ENCODE measurements at places on chromosomes 4 and X.

- DNase-seq, result no peak
Observed at GRCh38 chr4:142697320-142697719, 148.8 kb downstream of the INPP4B start.

GRCh38 chr4:41217374-41217773, 3.0 kb upstream of the APBB2 start:
- DNase-seq, result no peak

DNA sequence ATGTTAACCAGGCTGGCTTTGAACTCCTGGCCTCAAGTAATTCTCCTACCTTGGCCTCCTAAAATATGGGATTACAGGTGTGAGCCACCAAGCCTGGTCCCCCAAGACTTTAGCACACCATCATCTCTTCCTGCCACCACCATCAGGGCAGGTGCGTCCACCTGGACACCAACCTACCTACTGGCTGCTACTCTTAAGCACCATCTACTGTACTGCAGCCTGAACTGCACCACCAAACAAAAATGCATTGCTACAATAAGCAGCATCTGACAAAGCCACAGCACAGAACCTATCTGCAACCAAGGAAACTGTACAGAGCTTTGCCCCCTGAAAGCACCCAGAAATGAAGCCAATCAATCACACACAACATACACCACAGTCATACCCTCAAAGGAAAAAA, 139.7 kb downstream of the EFHC2 start:
- DNase-seq, result no peak

- no peak for DNase-seq
Observed at GRCh38 chr4:54017308-54017707, 47.1 kb downstream of the CHIC2 start.

DNA sequence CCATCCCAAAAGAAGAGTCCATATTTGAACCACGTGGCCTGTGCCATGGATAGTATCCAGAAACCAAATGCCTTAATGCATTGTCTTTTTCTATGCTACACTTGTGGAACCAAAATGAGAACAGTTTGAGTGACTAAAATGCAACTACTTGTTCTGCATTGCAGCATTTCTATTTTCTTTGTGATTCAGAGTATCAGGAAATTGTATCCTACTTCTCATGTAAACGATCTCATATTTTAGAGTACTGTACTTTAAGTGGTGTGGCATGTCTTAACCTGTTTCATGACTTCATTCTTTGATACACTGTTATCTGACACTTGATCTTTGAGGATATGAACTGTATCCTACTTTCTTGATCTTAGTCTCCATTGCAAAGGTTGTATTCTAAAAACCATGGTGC, 167.2 kb upstream of the WDR1 start:
- DNase-seq, result no peak

DNA sequence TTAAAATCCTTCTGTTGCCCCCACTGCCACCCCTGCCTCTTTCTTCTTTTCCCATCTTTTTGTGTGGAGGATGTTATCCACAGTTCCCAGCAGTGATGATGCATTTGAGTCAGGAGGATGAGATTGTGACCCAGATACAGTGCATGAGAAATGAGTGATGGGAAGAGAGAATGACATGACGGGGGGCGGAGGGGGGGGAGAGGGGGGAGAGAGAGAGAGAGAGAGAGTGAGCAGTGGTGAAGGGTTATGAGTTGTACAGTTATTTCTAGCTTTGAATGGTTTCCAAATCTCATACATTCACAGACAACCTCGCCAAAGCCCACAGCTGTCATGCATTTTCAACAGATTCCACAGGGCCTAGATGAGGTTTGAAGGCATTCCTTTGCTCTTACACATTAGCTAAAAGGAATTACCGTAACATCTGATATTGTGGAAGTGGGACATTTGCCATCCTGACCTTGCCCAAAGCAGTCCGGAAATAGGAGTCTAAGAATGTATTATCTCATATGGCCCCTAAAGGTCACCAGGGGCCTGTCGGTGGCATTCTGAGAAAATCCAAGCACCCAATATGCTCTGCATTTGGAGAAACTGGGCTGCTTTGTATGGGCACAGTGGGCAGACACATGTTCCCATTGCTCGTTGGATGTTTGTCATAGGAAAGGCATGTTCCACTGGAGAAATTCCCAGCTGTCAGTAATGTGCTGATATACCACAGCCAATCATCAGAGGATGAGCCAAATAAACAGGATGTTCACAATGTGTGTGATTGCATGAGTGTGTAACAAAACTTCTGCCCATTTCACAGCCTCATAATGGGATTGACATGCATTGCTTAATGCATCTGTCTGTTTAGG, 435.8 kb downstream of the SPRY1 start:
- DNase-seq, result no peak

GRCh38 chr4:95155759-95156451, 392.9 kb downstream of the UNC5C start:
- DNase-seq, result no peak

DNA sequence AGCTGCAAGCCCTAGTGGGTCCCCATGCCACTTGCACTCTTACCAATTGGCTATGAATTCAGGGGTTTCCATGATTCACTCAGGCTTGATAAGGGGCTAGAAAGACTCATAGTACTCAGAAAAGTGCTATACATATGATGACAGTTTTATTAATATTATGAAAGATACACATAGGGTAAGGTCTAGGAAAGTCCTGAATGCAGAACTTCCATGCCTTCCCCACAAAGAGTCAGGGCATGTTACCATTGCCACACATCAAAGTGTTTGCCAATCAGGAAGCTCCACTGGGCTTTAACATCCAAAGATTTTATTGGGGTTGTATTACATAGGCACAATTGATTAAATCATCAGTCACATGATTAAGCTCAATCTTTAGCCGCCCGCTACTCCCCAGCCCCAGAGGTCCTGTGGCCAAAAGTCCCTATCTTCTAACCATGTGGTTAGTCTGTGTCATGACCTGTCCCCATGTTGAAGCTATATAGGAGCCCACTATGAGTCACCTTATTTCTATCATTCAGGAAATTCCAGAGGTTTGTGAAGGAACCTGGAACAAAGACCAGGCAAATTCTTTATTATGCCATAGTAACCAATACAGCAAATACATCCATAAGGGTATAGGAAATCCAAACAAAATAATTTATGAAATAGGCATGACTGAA, 635.6 kb downstream of the STPG2 start:
- DNase-seq, result no peak

GRCh38 chrX:84729809-84730208, 227.6 kb upstream of the HDX start:
- DNase-seq, result no peak

- no peak for DNase-seq
Observed at GRCh38 chrX:123172869-123173268, 11.2 kb upstream of the GRIA3 start.

- no peak for DNase-seq
Observed at GRCh38 chr4:102647117-102647516, 113.7 kb downstream of the MANBA start.

GRCh38 chrX:133640161-133641015, 225.1 kb upstream of the GPC4 start:
- no peak for DNase-seq

DNA sequence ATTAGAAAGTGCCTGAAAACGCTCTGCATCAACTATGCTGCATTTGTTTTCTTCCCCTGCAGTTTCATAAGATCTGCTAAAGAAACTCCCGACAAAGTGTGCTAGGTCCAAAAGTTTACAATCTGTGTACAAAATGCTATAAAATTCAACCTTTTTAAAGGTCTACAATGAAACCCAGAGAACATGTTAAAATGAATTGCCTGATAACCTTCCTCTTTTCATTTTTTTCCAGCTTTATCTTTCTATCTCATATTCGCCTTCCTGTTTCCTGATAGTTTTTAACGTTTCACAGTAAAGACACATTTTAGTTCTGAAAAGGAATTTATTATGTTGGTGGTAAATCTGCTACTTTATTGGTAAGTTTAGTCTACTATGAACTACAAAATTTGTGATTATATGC, 9.5 kb upstream of the HPGDS start:
- no peak for DNase-seq

GRCh38 chr4:90425893-90426292, 298.7 kb downstream of the CCSER1 start:
- DNase-seq, result no peak

- DNase-seq, result no peak
Observed at GRCh38 chrX:21493226-21493830, 119.1 kb downstream of the CNKSR2 start.

GRCh38 chrX:47498411-47498810, 15.4 kb upstream of the ZNF41 start:
- DNase-seq, result no peak

DNA sequence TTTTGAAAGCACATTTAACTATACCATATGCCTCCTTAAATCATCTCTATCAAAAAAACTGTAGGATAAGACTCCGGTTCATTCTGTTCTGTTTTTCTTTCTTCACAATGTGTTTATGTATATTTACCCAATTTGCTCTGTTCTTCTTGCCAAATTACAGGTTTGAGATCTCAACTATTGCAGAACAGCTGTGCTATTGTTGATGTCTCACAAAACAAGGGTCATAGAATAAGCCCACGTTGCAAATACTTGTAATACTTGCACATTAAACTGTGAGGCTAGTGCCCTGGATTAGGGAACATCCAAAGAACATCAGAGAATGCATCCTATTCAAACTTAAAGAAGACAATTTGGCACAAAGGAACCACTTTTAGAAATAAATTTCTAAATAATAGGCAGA, 45.4 kb downstream of the ANTXR2 start:
- no peak for DNase-seq
